ENCODE measurements at places on chromosomes 16 and 17. TPM values are rescaled to one million over a fixed set of nuclear protein-coding genes. Genes with fewer than 3 reads are reported as not detected.

DNA sequence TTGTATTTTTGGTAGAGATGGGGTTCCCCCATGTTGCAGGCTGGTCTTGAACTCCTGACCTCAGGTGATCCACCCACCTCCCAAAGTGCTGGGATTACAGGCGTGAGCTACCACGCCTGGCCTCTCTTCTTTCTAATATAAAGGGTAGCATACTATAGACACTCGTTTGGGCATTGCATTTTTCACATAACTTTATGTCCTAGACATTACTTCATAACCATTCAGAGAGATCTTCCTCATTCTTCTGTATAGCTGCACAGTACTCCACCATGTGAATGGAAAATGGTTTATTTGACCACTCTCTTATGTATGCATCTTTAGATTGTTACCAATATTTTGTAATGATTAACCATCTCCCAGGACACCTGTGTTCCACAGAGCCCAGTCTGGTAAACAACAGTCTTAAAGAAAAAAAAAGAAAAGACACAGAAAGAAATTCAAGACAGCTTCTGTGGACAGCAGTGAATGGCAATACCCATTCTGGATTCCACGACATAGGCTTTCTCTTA lies 42.1 kb downstream of the TK2 start:
- H3K4me1 ChIP-seq, result peaks cover 31% of the 10 kb centered on the region
- H3K27ac ChIP-seq, result no peak overlapping the region
- peaks cover 53% of the 10 kb centered on the region for H3K36me3 ChIP-seq
- H3K4me3 ChIP-seq, result no peak overlapping the region

GRCh38 chr17:47714773-47715396 lies 18.2 kb upstream of the TBX21 start:
- peaks cover 4% of the 10 kb centered on the region for H3K4me1 ChIP-seq
- peaks cover 19% of the 10 kb centered on the region for H3K36me3 ChIP-seq
- H3K27ac ChIP-seq, result no peak overlapping the region
- H3K4me3 ChIP-seq, result no peak overlapping the region

DNA sequence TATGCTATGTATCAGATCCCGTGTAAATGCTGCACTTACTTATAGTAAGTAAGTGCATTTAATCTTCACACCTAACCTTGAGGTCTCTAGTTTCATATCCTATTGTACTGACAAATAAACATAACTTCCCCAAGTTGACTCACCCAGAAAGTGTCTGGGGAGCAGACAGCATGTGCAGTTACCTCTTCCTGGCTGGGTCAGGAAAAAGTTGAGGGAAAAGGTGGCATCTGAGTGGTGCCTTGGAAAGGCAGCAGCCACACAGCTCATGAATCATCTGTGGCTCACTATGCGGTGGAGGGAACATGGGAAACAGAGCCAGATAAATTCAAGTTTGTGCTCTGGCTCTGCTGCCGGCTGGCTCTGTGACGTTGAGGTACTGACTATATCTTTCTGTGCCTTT lies 382.0 kb upstream of the DYNLRB2 start:
- no peak for DNase-seq
- no peaks in the 10 kb centered on the region for H3K4me1 ChIP-seq
- no peak overlapping the region for H3K4me3 ChIP-seq
- no peak overlapping the region for H3K27ac ChIP-seq
- H3K36me3 ChIP-seq, result no peaks in the 10 kb centered on the region
- no peaks in the 10 kb centered on the region for H3K27me3 ChIP-seq

DNA sequence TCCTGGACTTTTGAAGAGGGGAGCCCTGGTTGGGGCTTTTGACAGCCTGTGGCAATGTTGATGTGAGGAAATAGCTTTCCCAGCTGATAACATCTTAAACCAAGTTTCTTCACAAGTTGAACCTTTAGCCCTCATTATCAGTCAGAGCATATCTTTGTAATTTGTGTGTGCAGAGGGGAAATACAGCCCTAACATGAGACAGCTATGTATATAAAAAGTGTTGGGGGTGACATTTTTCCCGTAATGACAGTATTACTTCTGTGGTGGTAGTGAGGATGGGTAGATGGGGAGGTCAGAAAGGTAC lies 221.1 kb downstream of the FTO start:
- no peak for DNase-seq
- H3K36me3 ChIP-seq, result no peaks in the 10 kb centered on the region
- no peaks in the 10 kb centered on the region for H3K27me3 ChIP-seq
- no peak overlapping the region for H3K27ac ChIP-seq
- H3K4me3 ChIP-seq, result no peak overlapping the region
- peaks cover 5% of the 10 kb centered on the region for H3K4me1 ChIP-seq

DNA sequence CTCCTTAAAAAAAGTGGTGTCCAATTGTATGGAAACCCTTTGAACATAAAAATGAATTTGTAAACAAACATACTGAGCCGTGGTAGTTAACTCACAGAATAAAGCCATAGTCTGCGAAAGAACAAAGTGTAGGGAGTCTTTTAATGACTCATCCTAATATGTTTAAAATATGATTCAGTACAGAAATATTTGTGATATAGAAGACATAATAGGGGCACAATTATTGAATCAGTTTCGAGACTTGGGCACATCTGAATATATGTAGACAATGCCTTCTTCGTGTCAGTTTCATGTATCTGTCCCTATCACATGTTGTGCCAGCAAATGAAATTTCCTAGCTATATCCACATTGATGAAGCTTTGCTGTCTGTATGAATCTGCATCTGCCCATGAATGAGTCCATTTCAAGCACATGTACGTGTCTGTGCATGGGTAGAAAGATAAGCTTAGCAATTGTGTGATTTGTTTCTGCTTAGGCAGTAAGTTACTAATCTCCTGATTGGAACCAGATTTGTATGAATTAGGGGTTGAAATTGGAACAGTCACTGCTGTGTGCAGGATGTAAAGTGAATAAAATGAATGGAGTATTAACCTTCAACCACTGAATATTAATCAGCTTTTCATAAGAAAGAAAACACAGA lies 112.5 kb upstream of the SOX9 start:
- no peaks in the 10 kb centered on the region for H3K4me1 ChIP-seq
- DNase-seq, result no peak
- no peaks in the 10 kb centered on the region for H3K27me3 ChIP-seq
- H3K27ac ChIP-seq, result no peak overlapping the region
- no peaks in the 10 kb centered on the region for H3K36me3 ChIP-seq

GRCh38 chr16:54397838-54398237 lies 111.3 kb upstream of the IRX3 start:
- H3K4me3 ChIP-seq, result no peak overlapping the region
- DNase-seq, result no peak
- no peak overlapping the region for H3K27ac ChIP-seq
- no peaks in the 10 kb centered on the region for H3K4me1 ChIP-seq

- no peak overlapping the region for H3K27ac ChIP-seq
- H3K36me3 ChIP-seq, result no peaks in the 10 kb centered on the region
- H3K4me1 ChIP-seq, result peaks cover 14% of the 10 kb centered on the region
- DNase-seq, result peak; percentile 27
- no peaks in the 10 kb centered on the region for H3K27me3 ChIP-seq
- H3K4me3 ChIP-seq, result no peak overlapping the region
These were observed 84.0 kb upstream of the DNAH17 start for GRCh38 chr17:78661093-78661770.

GRCh38 chr17:35998018-35998545 lies 3.3 kb downstream of the CCL15 start:
- DNase-seq, result no peak
- no peaks in the 10 kb centered on the region for H3K27me3 ChIP-seq
- H3K27ac ChIP-seq, result no peak overlapping the region
- H3K4me3 ChIP-seq, result no peak overlapping the region
- H3K36me3 ChIP-seq, result no peaks in the 10 kb centered on the region

DNA sequence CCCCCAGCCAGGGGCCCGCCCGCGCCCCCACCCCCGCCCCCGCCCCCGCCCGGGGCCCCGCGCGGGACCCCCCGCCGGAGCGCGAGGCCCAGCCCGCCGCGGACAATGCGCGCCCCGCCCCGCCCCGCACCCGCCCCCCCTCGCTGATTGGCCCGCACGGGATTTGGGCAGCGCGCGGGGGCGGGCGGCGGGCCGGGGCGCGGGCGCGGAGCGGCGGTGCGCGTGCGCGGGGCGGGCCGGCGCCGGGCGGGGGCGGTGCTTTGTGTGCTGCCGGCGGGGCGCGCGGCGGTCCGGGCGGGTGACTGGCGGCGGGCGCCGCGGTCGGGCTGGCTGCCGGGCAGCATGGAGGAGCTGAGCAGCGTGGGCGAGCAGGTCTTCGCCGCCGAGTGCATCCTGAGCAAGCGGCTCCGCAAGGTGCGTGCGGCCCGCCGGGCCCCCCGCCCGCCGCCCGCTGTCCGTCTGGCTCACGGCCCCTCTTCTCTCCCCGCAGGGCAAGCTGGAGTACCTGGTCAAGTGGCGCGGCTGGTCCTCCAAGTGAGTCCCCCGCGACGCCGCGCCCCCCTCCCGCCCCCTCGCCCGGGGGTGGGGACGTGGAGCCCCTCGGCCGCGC lies at the start of gene CBX2:
Gene CBX2 (plus strand): TSS at position 255 of the 610 bp plus-strand sequence. CDS start 88 bp downstream, at position 343.
- H3K4me3 ChIP-seq, result peak within 1 kb of the TSS; percentile 69
- H3K27me3 ChIP-seq, result peaks cover 86% of the 10 kb centered on the region
- peak; percentile 92 for DNase-seq
- H3K27ac ChIP-seq, result peak within 1 kb of the TSS; percentile 66

DNA sequence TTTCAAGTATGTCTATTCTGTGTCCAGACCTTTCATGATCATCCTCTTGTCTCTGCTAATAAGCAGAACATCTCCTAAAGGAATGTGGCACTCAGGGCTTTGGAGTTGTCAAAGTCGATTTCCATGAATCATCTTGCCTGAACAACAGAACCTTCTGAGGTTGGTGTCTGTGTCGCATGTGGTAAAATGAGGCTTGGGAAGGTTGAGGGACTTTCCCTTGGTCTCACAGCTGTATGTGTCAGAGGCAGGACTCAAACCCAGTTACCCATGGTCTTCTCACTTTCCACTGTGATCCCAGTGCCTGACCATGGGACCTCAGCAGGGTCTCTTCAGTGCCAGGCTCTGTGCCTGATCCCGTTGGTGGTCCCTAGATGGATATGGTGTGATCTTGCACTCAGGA lies 4.2 kb upstream of the GPRC5B start:
- no peaks in the 10 kb centered on the region for H3K27me3 ChIP-seq
- H3K36me3 ChIP-seq, result no peaks in the 10 kb centered on the region
- no peak for DNase-seq
- H3K4me1 ChIP-seq, result peaks cover 27% of the 10 kb centered on the region

- H3K36me3 ChIP-seq, result peaks cover under 1% of the 10 kb centered on the region
- peaks cover 29% of the 10 kb centered on the region for H3K4me1 ChIP-seq
- peak overlapping the region; percentile 60 for H3K27ac ChIP-seq
- no peaks in the 10 kb centered on the region for H3K27me3 ChIP-seq
- DNase-seq, result peak; percentile 76
- no peak overlapping the region for H3K4me3 ChIP-seq
These were observed 52.2 kb downstream of the TBC1D16 start for GRCh38 chr17:79983456-79983855.

- no peak overlapping the region for H3K27ac ChIP-seq
- peaks cover 82% of the 10 kb centered on the region for H3K4me1 ChIP-seq
- H3K36me3 ChIP-seq, result peaks cover 62% of the 10 kb centered on the region
- DNase-seq, result no peak
- no peaks in the 10 kb centered on the region for H3K27me3 ChIP-seq
- no peak overlapping the region for H3K4me3 ChIP-seq
These were observed 126.5 kb upstream of the CORO6 start for GRCh38 chr17:29749045-29749825.

GRCh38 chr17:28182559-28182958 lies 136.4 kb upstream of the TMEM97 start:
- no peaks in the 10 kb centered on the region for H3K4me1 ChIP-seq
- no peak for DNase-seq
- no peak overlapping the region for H3K27ac ChIP-seq
- no peaks in the 10 kb centered on the region for H3K27me3 ChIP-seq
- peaks cover 8% of the 10 kb centered on the region for H3K36me3 ChIP-seq

The TMIGD1 gene
- not detected for total RNA-seq

The ZNF205 gene
- 10.4 TPM for total RNA-seq

The VAT1L gene
- 0.23 TPM for total RNA-seq

The ADAM11 gene
- 0.39 TPM for total RNA-seq

The NRN1L gene
- 0.89 TPM for total RNA-seq

The C16orf86 gene
- 5.3 TPM for total RNA-seq

The DUS2 gene
- 30.4 TPM for total RNA-seq

The SMIM22 gene
- not detected for total RNA-seq

The CLEC16A gene
- 48.9 TPM for total RNA-seq

The KRT12 gene
- not detected for total RNA-seq

The SPATA22 gene
- total RNA-seq, result not detected

The PSMB10 gene
- total RNA-seq, result 119 TPM

The COL1A1 gene
- 65.4 TPM for total RNA-seq
